ENCODE measurements at places on chromosomes 3 and 15.
A peak's percentile ranks its signal among the peaks of the same experiment; 100 is the strongest.

- DNase-seq = no peak
These were observed 121.9 kb downstream of the BBX start for GRCh38 chr3:107644631-107645030.

- DNase-seq = no peak
These were observed 351.4 kb upstream of the KCNMB2 start for GRCh38 chr3:178184833-178185232.

DNA sequence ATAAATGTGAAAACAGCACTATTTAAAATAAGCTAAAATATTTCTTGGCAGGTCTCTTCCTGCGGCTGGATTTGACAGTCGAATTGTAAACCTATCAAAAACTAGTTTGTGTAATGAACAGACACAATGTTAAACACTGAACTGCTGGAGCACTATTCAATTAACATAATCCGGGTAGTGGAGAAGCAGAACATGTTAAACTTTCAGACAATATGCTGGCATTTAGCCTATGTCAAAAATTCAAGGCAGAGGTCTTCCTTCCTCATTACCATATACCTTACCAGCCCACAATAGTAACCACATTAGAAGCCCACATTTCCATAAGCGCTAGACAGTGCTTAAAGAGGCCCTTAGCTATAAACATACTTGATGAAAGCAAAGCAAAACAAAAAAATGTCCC, 1042.9 kb downstream of the ROBO1 start:
- no peak for DNase-seq

DNA sequence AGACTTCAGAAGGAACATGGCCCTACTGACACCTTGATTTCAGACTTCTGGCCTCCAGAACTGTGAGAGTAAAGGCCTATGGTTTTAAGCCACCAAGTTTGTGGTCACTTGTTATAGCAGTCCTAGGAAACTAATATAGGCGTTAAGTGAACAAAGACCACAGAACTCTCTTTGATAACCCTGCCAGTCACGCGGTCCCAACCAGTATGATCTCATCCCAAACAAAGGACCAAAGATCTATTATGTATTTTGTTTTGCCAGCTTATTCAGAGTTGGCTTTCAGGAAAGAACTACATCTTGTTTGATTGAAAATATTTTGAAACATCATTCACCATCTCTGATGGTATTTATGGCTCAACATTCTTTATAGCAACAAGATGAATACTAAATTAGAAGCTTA, 294.4 kb upstream of the SLCO3A1 start:
- DNase-seq = no peak

DNA sequence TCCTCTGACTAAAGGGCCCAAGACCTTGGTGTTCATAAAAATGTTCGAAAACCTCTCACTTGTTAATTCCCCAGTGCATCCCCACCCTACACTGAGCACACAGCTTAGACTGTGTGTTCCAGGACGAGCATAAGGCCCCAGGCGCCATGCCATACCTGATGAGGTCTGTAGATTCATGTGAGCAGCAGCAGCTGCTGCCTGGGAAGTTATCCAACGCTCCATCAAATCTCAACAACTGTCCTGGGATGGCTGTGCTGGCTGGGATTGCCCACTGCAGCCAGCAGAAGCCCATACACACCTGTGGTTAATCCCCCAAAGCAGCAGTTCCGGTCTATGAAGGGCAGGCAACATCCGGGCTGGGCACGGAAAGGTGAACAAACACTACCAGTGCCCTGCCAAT, 391.2 kb downstream of the IL20RB start:
- no peak for DNase-seq

- DNase-seq = no peak
These were observed 175.3 kb upstream of the STT3B start for GRCh38 chr3:31357451-31357850.

- DNase-seq = no peak
These were observed 114.6 kb downstream of the NFKBIZ start for GRCh38 chr3:101963902-101964362.

DNA sequence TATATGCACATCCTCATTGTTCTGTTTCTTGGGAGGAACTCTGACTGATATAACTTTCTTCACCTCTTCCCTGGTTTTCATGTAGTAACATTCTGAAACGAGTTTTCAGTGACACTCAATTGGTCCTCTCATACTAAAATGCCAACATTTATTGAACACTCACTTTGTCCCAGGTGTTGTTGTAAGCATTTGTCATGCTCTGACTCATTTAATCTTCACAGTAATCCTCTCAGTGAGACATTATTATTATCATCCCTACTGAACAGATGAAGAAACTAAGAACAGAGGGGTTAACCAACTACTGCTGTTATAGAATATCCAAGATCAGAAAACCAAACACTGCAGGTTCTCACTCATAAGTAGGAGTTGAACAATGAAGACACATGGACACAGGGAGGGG, 94.1 kb upstream of the MRPL3 start:
- no peak for DNase-seq

DNA sequence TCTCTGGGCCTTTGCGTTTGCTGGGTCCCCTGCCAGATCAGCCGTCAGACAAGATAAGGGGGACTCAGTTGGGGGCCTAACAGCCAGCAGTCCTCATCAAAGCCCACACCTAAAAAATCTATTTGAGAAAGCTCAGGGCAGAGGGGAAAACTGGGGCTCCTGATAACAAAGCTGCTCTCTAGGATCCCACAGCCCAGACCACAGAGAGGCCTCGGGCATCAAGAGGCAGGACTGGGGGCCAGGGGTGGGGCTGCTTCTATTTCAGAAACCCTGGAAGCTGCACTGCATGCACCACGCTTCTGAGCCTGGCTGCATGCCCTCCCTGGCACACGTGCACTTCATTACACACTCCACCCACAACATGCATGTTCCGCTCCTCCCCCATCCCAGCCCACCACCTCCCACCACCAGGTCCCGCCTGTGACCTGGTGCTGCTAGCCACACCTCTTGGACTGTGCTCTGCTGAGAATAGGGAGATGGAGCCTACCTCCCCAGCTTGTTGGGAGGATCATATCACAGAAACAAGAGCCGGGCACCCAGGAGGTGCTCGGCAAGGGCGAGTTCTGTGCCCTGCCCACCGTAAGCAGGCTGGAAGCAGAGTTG, 26.6 kb downstream of the FBLN2 start:
- DNase-seq = no peak

DNA sequence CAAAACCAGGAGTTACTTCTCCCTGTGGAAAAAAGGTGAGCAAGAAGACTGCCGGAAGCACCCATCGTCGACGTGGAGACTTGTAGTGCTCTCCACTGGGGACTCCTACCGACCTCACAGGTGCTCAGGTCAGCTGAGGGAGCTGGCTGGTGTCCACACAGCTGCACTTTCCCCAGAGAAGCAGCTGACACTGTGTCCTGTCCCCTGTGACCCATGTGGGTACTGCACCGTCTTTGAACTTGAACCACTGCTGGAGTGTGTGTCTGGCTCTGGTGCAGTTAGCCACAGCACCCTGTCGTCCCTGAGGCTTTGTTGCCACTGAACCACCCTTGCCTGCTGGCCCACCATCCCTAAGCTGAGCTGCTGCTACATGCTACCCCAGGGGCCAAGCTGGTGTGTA, 270.8 kb downstream of the CACNA2D3 start:
- DNase-seq = no peak

GRCh38 chr15:64110950-64111678, 15.3 kb downstream of the SNX1 start:
- DNase-seq = no peak

- no peak for DNase-seq
These were observed 47.5 kb upstream of the SKOR1 start for GRCh38 chr15:67777773-67778172.

GRCh38 chr3:114615523-114616085, 321.8 kb downstream of the TIGIT start:
- no peak for DNase-seq

GRCh38 chr3:39631136-39631535, 163.7 kb downstream of the MOBP start:
- no peak for DNase-seq

- no peak for DNase-seq
These were observed 213.9 kb downstream of the CLSTN2 start for GRCh38 chr3:140148824-140149390.

GRCh38 chr3:189797103-189797750, 166.0 kb downstream of the TP63 start:
- DNase-seq = no peak

DNA sequence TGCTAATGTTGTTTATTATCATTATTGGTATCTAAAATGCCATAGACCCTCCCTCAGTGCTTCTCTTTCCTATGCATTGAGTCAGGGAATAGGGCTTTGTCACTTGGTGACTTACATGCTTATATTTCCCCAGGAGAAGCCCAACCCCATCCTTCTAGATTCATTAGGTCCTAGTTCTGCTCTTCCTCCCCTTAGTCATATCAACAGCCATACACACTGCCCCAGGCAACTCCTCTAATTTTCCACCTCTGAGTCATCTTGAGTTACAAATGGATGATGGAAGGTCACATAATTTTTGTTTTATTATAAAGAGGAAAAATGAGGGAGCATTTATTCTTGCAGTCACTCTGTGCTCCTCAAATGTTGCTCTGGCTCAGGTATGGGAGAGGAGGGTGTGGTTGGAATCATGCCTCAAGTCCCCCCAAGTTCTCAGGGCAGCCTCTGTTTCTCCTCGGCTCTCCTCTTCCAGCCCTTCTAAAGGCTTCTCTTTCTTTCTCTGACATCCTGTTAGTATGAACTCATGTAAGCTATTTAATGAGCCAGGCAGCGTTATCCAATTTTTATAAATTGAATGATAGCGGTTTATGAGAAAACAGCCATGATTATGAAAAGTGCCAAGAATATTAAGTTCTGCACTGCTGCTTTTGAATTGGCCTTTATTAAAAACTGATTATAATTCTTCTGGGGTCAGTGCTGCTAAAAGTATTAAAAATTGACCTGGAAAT, 45.6 kb upstream of the FSTL1 start:
- DNase-seq = no peak

DNA sequence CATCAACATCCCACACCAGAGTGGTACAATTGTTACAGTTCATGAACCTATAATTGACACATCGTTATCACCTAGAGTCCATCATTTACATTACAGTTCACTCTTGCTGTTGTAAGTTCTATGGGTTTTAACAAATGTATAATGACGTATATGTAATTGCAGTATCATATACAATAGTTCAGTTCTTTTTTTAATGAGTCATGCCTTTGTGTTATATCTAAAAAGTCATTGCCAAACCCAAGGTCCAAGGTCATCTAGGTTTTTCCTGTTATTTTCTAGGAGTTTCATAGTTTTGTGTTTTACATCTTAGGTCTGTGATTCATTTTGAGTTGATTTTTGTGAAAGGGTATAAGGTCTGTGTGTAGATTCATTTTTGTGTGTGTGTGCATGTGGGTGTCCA, 160.9 kb upstream of the GALNT15 start:
- no peak for DNase-seq

- DNase-seq = no peak
These were observed 41.6 kb upstream of the IL20RB start for GRCh38 chr3:136916223-136916622.

GRCh38 chr3:189582179-189582578, 49.0 kb upstream of the TP63 start:
- no peak for DNase-seq

DNA sequence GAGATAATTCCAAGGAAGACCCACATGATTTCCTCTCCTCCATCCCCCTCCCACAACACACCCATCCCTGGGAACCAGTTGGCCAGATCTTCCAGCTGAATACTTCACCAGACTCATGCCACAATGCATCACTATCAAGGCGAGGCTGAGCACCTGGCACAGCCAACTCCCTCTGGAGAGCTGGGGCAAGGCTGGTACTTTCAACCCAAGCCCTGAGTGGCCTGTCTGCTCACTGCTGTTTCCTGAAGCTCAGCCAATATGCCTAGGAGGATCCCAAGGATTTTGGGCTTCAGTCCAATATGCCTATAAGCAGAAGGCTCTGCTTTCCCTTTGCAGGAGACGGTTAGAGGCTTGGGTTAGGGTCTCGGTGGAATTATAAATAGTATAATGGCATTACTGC, 90.9 kb upstream of the NEO1 start:
- DNase-seq = no peak

- DNase-seq = no peak
These were observed 148.9 kb downstream of the GREM1 start for GRCh38 chr15:32866454-32867312.

GRCh38 chr15:28107111-28107903, 8.2 kb upstream of the OCA2 start:
- peak; percentile 45 for DNase-seq

DNA sequence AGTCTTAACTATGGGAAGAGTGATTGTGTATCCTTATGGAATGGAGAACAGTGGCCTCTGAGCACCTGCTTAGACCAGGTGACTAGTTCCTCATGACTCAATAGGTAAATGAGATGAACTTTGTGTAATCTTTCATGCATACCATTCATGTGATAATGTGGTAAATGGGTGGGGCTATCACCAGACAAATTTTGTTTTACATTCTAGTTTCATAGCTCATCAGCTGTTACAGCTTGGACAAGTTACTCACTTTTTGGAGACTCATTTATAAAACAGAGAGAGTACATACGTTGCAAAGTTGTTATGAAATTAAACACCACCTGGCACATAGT, 103.7 kb upstream of the TGFBR2 start:
- DNase-seq = no peak

DNA sequence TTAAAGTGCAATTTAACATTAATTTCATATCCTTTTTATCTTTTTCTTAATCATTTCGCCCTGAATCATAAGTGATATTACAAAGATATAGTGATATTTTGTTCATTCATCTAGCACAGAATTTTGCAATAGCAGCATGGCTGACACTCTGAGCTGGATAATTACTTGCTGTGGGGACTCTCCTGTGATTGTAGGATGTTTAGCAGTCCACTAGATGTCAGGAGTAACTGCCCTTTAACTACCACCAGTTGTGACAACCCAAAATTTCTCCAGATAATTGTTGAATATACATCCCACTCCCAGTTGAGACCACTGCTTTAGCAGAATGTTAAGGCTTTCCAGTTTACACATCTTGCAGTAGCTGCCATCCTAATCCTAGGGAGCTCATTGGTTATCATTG, 196.8 kb upstream of the MBNL1 start:
- DNase-seq = peak; percentile 3

DNA sequence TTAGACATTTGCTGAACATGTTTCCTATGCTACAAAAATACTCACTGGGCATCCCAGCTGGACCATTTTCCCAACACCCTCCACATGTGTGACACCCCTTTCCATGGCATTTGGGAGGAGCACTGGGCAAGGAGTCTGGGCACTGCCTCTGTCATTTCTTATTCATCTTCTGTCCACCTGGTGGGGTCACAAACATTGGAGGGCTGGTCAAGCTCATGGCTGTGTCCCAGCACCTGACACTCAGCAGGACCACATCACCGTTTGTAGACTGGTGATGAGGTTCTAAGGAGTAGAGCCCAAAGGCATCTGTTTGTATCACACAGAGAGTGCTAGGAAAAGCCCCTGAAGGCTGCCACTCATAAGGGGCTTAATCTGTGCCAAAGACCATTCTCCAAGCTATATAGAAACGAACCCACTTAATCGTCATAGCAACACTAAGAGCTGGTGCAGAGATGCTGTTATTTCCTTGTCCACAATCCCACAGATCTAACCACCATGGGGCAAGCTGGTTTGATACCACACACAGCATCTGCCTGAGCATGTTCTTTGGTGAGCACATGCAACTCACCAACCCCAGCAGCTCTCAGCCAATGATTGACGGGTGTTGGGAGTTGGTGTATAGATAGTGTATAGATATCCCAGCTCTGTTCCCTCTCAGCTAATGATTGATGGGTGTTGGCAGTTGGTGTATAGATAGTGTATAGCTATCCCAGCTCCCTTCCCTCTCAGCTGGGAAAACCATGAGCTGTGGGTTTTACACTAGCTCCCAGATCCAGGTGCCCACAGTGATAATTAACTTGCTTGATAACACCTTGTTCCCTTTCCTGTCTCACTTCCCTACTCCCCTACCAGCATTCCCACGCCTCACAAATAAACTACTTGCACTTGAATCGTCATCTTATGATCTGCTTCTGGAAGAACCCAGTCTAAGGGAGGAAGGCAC, 42.7 kb upstream of the ATP2B2 start:
- no peak for DNase-seq
